ENCODE measurements at places on chromosomes 3 and 15.

- no peak for DNase-seq
These were observed 392.5 kb upstream of the ATP11B start for GRCh38 chr3:182400838-182401237.

DNA sequence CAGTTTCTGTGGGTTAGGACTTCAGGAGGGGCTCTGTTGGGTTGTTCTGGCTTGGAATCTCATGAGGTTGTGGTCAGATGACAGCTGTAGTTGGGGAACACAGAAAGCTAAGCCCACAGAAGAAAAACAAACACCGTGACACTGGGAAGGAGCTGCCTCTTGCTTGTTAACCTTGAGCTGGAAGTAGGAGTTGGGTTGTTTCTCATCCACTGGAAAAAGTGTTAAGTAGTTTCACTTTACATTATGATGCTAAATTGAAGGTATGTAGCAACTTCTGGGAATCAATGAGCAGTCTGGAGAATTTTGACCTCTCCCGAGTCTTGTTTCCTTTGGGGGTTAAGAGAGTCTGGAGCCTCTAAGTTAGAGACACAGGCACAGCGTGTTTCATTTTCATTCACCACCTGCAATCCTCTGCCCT, 20.4 kb downstream of the HACD3 start:
- peak; percentile 34 for DNase-seq

- no peak for DNase-seq
These were observed 146.1 kb upstream of the UMPS start for GRCh38 chr3:124584245-124584551.

DNA sequence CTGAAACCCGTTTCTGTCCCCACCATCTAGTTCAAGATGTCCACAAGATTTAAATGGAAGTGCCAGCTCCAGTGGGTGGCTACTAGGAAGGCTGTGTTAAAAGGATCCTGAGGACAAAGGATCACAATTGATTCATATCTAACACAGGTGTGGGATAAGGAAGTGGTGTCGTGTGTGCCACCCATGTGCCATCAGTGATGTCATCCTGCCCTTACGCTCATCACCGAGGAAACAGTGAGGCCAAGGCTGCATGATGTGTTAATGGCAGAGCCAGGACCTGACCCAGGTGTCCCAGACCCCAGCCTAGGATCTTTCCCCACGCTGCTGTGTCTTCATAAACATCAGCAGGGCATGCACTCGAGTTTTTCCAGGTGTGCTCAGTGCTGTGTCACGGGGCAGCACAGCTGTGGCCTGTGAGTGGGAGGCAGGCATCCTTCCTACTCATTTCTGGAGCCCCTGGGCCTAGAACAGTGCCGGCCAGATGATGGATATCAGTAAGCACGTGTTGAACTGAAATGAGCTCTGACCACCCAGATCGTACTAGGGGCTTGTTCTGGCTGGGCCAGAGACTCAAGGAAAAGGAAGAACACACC, 10.6 kb upstream of the TGM5 start:
- DNase-seq = no peak

GRCh38 chr3:64073158-64073761, 50.0 kb upstream of the PSMD6 start:
- DNase-seq = no peak
